Stimulated activated CD4-positive, alpha-beta T cell treated with anti-CD3 and anti-CD28 coated beads, TNF-alpha, amount 100 ng/mL, for 24 hours (primary cell): ENCODE measurements at places on chromosomes 6 and 20.
A peak's percentile ranks its signal among the peaks of the same experiment; 100 is the strongest.

GRCh38 chr6:19879663-19880062, 42.5 kb downstream of the ID4 start:
- DNase-seq = no peak

GRCh38 chr6:89289710-89290109, 25.4 kb downstream of the GABRR2 start:
- DNase-seq = no peak

DNA sequence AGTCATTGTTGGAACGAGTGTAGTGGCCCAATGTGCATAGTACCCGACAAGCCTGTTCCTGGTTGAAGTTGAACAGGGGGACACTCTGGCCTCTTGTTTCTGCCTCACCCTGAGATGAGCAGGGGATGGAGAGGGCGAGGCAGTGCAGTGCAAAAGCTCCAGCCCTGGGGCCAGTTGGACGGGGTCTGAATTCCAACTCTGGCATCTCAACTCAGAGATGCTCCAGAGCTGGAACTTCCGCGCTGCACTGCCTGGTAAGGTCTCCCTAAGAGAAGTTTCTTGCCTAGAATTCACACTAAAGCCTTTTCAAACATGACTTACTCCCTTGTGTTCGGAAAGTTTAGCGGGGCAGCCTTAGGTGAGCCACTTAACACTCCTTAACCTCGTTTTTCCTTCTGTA, 72.3 kb upstream of the SLC22A1 start:
- DNase-seq = no peak

- no peak for DNase-seq
Measured at GRCh38 chr6:37665304-37665703, 32.4 kb downstream of the MDGA1 start.

GRCh38 chr6:6912817-6913744, 194.7 kb upstream of the RREB1 start:
- DNase-seq = no peak

DNA sequence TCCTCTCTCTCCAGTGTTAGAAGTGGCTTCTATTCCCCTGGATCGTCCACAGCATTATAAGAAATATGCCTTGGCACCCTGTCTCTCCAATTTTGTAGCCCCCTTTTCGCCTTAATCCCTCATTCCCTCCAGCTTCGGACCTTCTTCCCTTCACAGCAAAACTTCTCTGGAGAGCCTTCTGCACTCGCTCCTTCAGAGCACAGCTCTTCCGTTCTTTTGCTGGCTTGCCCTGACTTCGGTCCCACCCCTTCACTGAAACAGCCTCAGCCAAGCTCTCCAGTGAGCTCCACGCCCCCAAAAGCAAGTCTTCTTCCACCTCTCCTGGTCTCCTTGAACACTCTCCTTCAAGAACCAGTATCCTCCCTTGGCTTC, 134.7 kb upstream of the RNF24 start:
- DNase-seq = no peak

DNA sequence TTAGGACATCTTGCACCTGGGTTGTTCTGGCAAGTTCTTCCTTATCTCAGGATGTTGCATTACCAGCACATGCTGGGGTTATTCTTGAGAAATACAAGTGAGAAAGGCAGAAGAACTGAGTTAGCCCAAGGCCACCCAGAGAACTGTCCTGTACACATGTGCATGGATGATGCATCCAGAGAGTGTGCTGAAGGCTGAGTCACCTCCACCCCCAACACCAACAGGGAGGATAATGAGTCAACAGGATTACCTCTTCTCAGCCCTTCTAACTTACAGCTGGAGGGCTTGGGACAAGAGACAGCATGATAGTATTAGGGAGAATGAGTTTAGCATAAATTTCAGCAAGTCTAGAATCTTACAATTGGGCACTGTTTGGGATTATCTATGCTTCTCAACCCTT, 8.5 kb downstream of the SCGN start:
- peak; percentile 20 for DNase-seq

GRCh38 chr20:54184904-54185626, 11.3 kb upstream of the CYP24A1 start:
- no peak for DNase-seq

- peak; percentile 9 for DNase-seq
Measured at GRCh38 chr20:58891718-58892140, 39.2 kb downstream of the GNAS start.

DNA sequence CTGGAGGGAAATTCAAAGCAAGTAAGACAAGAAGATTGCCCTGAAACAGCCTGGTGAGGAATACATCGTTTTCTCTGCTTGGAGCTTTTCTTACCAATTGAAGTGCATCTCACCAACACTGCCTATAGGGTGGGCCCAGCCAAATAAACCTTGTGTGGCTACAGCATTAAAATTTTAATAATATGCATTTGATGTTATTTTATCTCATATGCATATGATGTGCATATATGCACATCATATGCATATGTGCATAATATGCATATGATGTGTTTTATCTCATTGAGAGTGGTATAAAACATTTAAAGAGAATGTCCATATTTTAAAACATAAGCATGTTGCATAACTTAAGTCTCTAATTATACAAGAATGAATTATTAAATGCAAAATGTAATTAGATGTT, 328.6 kb upstream of the ARID1B start:
- DNase-seq = no peak

- no peak for DNase-seq
Measured at GRCh38 chr6:78867020-78867369, 356 bp upstream of the IRAK1BP1 start.
